ENCODE measurements at places on chromosomes 11 and 22. TPM values are rescaled to one million over a fixed set of nuclear protein-coding genes. Genes with fewer than 3 reads are reported as not detected.
A peak's percentile ranks its signal among the peaks of the same experiment; 100 is the strongest.

DNA sequence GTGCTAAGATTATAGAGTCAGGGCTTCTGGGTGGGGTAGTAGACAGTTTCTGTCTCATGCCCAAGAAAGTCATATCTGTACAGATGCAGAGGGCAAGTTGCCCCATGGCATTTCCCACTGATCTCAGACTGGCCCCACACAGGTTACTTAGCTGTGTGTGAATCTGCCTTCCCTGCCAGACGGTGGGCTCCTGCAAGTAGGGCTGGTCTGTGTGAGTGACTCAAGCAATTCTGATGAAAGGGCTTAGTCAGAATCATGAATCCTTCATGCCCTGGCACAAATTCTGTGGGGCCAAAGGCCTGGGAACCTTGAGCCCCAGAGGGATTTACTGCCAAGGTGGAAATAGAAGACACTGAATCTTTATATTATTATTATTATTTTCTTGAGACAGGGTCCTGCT is 30.4 kb downstream of the USH1C start:
- no peak for DNase-seq

DNA sequence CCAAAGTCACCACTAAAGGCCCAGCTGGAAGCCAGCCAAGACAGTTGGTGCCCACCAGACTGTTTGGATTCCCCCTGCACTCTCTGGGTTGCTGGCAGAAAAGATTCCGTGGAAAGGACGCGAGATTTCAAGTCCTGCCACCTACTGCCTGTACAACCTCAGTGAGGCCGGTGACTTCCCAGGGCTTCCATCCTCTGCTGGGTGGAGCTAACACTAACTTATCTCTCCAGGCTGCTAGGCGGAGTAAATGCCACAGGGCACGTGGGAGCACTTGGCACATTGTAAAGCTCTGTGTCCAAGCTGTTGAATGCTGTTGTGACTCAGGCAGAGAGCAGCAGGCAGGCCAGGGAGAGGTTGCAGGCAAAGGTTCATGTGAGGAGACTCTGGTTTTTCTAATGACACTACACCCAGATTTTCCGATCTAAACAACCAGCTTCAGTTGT is 50.9 kb upstream of the CDON start:
- peak; percentile 90 for DNase-seq

DNA sequence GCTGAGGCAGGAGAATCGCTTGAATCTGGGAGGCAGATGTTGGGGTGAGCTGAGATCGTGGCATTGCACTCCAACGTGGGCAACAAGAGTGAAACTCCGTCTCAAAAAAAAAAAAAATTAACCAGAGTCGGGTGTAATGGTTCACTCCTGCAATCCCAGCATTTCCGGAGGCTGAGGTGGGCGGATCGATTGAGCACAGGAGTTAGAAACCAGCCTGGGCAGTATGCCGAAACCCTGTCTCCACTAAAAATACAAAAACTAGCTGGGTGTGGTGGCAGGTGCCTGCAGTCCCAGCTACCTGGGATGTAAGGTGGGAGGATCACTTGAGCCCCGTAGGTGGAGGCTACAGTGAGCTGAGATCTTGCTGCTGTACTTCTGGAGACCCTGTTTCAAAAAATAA is 1.5 kb downstream of the RANGAP1 start:
- DNase-seq: no peak

DNA sequence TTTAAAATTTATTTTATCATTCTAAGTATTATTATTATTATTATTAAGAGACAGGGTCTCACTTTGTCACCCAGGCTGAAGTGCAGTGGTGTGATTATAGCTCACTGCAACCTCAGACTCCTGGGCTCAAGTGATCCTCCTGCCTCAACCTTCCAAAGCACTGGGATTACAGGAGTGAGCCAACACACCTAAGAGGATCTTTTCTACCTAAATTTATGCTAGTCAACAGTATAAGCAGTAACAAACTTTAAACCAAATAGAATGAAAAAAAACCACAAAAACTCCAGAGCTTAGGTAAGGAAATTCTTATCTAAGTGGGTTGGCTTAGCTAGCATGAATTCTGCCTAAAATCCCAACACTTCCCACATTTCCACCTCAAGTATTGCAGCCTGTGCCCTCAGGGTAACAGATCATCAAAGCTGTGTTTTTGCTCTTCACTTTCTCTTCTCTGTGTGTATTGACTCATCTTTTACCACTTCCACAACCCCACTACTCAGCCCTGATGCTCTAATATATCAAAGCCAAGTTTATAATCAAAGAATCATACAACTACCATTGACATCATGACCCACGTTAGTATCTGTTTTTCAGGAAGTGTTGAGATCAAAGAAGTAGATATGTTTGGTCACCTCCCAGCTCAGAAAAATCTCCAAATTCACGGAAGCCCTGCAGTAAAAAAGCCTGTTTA is 93.7 kb upstream of the SPON1 start:
- no peak for DNase-seq

DNA sequence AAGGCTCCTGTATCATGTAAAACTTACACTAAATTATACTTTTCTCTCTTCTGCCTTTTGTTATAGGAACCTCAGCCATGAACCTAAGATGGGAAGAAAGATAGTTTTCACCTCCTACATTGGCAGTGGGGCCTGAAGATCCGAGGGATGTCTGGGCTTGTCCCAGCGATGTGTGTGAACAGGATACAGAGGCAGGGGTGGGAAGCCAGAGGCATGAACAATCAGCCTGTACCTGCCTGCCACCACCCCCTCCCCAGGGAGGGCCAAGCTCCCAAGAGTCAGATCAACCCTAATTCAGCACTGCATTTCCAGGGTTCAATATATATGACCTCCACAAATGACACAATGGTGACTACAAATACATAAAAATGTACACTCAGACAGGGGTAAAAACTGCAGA is 9.4 kb downstream of the KIAA0930 start:
- no peak for DNase-seq

DNA sequence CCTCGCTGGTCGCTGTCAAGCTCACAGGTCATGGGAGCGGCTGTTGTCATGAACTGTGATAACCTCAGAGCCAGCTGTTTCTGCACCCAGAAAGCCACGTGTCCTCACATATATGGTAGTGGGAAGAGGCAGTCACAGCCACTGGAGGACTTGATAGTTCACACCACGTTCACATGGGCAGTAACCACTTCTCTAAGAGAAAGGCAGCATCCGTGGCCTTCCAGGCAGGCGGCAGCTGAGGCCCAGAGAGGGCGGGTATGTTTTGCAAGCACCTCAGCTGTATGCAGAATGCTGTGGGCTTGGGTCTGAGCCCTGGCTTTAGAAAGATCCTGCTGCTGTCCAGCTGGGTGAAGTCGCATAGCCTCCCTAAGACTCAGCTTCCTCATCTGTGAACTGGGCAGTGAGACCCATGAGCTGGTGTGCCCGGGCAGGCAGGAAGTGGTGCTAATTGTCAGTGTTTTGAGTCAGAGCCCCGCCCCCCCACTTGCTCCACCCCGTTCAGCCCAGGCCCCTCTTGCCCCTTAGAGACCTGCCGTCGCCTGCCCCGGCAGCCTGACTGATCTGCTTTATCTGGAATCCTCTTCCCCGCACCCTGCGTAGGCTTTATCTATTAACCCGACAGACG is 13.3 kb downstream of the TTC38 start:
- DNase-seq: peak; percentile 85

- DNase-seq: peak; percentile 82
Measured at GRCh38 chr11:45924036-45924915, 1.8 kb downstream of the LARGE2 start.

GRCh38 chr11:104075706-104076105 is 39.3 kb downstream of the DDI1 start:
- no peak for DNase-seq

GRCh38 chr11:64278576-64279190 is 5.8 kb downstream of the BAD start:
- no peak for DNase-seq

DNA sequence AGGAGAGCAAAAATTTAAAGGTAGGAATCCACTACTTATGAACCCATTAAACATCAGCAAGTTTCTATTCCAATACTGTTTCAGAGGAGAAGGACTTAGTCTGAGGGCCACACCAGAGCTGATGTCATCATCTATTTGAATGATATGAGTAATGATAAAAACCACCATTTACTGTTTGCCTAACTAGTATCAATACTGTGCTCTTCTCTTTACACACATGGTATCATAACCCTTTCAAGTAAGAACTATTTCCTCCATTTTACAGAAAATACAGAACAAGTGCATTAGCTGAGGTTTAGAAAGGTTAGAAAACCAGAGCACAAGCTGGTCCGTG is 651.3 kb upstream of the KIRREL3 start:
- DNase-seq: no peak

DNA sequence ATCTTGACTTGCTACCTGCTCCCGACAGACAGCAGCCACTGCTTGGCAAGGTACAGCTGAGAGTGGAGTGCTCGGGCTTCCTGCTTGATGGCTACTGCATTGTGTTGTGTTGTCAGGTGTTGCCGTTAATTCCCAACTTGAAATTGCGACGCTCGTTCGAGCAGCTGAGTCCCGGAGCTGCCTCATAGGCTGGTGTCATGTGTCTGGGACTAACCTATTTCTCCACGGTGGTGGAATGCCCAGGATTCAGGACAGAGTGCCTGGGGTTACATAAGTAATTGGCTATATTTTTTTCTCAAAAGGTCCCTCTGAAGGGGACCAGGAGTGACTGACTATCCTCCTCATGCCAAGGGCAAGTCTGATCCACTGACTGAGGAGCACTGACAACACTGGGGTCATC is 18.5 kb downstream of the COMMD9 start:
- DNase-seq: no peak

DNA sequence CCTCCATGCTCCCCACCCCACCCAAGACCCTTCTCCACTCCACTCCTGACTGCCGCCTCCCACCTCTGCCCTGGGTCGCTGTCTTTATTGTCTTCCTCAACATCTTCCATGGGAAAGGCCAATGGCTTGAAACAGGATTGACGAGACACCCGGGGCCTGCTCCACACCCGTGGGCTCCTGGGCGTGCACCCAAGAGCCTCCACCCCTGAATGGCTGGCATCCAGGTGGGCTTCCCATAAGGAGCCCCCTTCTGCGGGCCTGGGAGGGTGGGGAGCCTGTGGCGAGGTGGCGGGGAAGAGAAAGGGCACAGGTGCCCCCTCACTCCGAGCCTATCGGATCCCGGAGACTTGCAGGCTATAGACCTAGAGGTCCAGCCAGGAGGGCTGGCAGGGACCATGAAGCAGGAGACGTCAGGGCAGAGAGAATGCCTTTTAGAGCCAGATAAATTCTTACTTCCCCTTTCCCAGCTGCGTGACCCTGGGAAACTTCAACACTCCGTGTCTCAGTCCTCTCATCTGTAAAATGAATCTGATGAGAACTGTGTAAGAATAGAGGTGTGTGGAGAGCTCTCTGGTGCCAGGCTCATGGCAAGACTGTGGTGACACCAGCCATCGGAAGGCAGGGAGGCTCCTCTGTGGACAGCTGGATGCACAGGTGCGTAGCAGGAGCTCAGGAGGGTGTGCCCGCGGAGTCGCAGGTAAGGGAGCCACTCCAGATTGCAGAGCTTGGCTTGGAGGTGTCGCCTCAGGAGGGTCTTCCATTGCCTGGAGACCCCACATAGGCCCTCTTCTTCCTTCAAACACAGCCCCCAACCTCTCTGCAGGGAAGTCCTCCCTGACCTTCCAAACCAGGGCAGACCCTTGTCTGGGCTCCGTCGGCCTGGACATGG is 53.9 kb downstream of the SMIM38 start:
- DNase-seq: no peak

DNA sequence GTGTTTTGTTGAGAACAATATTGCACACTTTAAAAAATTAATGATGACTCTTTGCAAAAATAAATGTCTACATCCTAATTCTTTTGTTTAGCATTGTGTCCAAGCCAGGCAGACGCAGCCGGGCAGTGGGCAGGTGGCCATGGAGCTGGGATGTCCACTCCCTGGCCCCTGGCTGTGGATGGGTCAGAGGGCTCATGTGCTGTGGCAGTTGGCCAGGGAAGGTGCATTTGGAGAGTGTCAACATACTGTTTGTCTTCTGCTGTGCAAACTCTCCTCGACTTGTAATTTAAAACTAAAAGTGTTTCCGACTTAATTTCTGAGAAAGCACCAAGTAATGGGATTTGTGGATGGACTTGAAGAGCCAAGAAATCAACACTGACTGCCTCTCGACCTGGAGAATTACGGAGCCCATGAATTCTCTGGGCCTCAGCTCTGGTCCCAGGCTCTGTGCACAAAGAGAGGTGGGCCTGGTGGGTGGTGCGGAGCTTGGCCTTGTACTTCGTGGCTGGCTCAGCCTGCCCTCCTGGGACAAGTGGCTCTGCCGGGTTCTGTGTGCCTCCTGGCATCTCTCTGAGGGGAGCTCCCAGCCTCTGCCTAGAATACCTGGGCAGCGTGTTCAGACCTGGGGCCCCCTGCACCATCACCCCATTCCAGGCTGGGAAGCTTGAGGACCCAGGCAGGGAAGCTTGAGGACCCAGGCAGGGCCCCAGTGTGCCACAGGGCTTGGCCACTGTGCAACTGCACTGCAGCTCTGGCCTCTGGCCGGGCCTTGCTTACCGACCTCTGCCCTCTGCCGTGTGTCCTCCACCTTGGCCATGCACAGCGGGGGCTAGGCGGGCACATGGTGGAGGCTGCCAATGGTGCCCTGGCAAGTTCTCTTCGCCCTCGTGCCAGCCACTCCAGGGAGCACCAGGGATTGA is 46.4 kb downstream of the RTN4R start:
- DNase-seq: no peak

DNA sequence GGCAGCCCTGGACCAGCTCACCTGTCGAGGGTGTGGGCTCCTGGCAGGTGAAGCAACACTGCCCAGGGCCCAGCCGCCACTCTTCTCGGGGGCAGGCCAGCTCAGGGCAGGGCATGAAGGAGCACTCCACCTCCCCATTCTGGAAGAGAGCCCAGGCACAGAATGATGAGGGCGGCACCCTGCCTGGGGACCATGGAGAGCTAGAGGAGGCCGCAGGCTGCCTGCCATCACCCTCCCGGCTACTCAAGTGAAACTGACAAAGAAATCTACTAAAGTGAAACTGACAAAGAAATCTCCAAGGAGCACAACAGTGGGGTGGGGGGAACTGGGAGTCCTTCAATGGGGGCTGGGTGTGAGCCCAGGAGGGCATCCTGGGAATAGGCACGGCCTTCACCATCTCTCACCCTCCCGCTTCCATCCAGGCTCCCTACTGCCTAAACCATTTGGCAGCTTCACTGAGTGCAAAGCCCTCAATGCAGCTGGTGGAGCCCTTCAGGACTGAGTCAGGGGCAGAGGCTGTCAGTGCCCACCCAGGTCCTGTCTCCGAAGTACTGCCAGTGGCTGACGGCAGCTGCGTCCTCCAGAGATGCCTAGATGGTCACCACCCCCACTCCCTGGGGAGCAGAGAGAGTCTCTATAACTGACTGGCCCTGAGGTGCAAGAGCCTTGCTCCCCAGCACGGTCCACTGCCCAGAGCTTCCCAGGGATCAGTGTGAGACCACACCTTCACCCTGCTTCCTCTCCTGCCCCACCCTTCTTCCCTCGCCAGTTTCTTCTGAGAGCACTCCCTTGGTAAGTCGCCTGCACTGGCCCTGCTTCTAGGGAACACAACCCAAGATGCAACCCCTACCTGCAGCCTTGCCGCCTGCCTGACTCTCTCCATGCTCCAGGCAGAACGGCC is 21.7 kb downstream of the VWCE start:
- DNase-seq: no peak

The CARD18 gene
- total RNA-seq: 4.6 TPM

The PHF21B gene
- not detected for total RNA-seq

The H19 gene
- total RNA-seq: 17.3 TPM

The PNPLA2 gene
- total RNA-seq: 67.9 TPM

The DERL3 gene
- 0.49 TPM for total RNA-seq

The F2 gene
- total RNA-seq: not detected

The ACR gene
- total RNA-seq: 0.97 TPM

The RAB38 gene
- 87.3 TPM for total RNA-seq

The OR4D9 gene
- total RNA-seq: not detected

All from lower leg skin (tissue), 4 donors.